ENCODE measurements at places on chromosomes 5 and 9.

GRCh38 chr9:120396418-120396817, 183.5 kb downstream of the CDK5RAP2 start:
- no peak for DNase-seq

- no peak for DNase-seq
Observed at GRCh38 chr9:27535701-27536118, 6.1 kb upstream of the MOB3B start.

GRCh38 chr9:80382211-80382891, 810.6 kb downstream of the TLE4 start:
- no peak for DNase-seq

DNA sequence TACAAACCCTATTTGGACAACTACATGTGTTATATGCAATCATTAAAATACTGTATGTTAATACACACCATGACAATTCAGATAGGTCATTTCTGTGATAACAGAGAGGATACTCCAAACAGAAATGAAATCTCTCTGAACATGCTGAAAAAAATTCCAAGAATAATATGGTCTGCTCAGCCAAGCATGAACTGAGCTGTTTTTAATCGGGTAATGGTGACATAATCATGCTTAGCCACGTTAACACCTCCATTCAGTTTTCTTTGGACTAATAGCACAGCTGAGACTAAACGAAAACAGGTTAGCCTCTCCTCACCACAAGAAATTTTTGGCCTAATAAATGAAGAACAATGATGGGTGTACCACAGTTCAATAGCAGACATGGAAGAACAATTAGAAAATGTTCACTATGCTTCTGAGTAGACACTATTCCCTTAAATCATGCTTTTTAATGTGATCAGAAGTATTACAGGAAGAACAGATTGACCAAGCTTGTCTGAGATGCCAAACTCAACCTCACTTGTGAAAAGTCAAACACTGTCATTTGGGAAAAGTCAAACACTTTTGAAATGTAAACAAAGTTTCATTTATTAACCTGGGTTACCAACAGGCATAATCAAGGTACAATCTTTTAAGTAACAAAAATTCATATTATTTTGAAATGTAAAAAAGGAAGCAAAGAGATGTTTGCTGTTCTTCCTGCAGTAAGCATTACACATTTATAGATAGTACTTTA, 19.4 kb downstream of the RAB14 start:
- DNase-seq: no peak

GRCh38 chr9:5764130-5764868, 68.6 kb downstream of the ERMP1 start:
- DNase-seq: no peak

GRCh38 chr9:134632329-134632728, 9.3 kb upstream of the COL5A1 start:
- DNase-seq: no peak

- no peak for DNase-seq
Observed at GRCh38 chr5:181221792-181222629, 1.1 kb upstream of the TRIM41 start.

DNA sequence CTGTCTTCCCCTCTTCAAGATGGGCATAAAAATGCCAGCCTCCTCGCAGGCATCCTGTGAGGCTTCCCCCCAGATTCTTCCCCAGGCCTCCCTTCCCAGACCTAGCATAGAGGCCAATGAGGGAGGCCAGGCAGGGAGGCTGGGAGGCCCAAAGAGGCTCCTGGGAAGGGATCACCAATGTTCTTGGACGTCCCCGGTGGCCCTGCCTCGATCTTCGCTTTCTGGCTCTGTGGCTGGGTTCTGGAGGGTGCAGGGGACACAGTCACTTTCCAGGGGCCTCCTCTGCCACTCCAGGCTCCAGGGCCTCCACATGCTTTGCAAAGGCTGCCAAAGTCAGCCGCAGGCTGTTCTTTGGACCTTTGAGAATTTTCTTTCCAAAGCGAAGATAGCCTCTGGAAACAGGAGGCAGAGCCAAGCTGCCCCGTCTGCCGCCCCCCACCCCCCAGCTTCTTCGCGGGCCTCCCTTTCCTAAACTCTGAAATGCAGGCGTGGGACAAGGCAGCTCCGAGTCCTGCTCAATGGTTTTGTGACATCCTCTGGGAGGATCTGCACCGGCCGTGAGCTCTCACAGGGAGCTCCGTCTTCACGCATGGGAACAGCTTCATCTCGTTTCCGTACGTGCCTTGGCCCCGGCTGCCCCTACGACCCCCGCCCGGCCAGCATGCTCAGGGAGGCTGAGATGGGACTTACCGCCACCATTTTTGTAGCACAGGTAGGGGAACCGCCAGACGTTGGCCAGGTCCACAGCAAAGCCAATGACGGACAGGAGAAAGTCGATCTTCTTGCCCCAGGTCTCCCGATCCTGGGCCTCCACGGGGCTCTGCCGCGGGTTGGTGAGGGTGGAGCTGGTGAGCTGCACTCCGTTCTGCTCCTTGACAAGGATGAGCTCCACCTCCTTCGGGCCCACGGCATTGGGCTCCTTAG, 2.8 kb downstream of the SLC6A3 start:
- no peak for DNase-seq

DNA sequence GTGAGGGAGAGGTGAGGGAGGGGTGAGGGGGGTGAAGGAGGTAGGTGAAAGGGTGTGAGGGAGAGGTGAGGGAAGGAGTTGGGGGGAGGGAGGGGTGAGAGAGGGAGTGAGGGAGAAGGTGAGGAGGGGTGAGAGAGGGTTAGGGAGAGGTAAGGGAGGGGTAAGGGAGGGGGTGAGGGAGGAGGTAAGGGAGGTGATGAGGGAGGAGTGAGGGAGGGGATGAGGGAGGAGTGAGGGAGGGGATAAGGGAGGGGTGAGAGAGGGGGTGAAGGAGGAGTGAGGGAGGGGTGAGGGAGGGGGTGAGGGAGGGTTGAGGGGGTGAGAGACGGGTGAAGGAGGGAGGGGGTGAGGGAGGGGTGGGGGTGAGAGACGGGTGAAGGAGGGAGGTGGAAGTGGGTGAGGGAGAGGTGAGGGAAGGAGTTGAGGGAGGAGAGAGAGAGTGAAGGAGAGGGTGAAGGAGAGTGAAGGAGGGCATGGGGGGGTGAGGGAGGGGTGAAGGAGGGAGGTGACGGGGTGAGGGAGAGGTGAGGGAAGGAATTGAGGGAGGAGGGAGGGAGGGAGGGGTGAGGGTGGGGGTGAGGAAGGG, 18.5 kb downstream of the NINJ1 start:
- no peak for DNase-seq

DNA sequence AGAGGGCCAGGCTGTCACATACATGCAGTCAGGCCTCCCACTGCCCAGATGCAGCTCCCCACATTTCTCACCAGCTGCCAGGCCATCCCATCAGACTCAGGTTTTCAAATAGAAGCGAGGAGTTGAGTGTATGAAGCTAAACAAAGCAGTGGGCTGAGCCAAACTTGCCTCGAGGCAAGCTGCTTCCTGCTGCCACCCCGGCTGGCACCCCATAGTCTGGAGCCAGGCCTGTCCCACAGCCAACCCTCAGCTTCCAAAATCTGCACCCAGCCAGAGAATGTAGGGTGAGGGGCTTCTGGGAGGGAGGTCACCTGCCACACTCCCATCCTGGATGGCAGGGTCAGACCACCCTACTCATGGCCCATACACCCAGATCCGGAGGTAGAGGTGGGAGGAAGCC, 22.3 kb upstream of the ALDH1B1 start:
- no peak for DNase-seq

- DNase-seq: no peak
Observed at GRCh38 chr5:149912226-149912871, 32.2 kb downstream of the PDE6A start.

DNA sequence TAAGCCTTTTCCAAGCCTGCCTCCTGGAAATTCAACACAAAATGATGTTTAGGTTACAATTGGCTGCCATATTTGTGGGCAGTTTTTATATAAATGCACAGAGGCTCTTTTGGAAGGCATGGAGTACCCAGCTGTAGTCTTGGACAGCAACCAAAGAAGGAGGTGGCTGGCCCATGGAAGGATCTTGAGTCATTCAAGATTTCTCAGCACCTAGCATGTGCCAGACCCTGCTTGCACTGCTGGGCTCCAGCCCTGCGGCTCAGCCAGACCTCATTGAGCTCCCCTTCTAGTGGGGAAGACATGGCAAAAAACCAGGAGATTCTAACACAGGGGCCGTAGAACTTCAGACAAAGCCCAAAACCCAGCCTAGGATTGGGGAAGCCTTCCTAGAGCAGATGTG, 22.1 kb downstream of the JADE2 start:
- no peak for DNase-seq

- no peak for DNase-seq
Observed at GRCh38 chr9:126624912-126625311, 11.2 kb downstream of the LMX1B start.

DNA sequence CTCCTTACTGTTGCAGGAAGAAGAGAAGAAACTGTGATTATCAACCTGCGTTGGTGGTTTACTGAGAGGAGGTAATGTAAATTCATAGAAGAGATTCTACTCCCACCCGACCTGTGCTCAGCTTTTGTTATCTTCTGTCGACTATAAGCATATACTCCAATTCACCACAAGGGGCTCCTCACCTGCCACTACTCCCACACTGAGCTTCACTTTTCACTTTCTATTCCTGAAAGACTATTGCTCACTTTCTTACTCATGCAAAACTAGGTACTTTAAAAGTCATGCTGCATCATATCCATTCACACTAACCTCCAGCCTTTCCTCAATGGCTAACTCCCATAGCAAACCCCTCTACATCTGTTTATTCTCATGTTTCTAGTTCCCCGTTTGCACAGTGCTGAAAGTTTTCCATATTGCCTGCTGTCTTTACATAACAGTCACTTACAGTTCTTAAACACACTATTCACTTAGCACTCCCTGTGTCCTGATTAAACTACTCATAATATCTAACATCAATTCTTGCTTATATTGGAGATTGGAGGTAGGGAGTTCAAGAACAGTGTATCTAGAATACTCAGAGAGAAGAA, 1062.6 kb downstream of the NR2F1-AS1 start:
- no peak for DNase-seq

- DNase-seq: no peak
Observed at GRCh38 chr5:143613329-143613728, 198.6 kb upstream of the HMHB1 start.

GRCh38 chr5:149019679-149020078, 43.2 kb downstream of the SH3TC2 start:
- no peak for DNase-seq

GRCh38 chr9:22279636-22280035, 167.0 kb upstream of the DMRTA1 start:
- no peak for DNase-seq

- DNase-seq: no peak
Observed at GRCh38 chr5:174223355-174223754, 177.8 kb downstream of the NSG2 start.

GRCh38 chr9:5896863-5897262, 6.2 kb downstream of the MLANA start:
- no peak for DNase-seq

DNA sequence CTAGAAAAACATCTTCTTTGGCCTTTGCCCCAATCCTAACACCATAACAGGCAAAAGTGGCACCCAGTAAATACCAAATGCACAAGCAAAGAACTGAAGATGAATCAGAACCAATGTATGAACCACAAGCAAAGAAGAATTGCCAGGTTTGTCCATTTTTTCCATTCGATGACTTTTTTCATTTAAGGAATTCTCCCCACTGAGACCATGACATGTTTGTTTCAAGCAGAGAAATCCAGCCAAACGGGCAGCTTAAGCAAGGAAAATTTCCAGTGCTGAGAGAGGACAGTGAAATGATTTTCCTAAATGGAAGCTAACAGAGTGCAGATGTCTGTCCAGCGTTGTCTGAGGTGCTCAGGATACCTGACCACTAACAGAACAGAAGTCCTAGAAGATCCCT, 203.7 kb downstream of the ADAMTS12 start:
- DNase-seq: no peak

DNA sequence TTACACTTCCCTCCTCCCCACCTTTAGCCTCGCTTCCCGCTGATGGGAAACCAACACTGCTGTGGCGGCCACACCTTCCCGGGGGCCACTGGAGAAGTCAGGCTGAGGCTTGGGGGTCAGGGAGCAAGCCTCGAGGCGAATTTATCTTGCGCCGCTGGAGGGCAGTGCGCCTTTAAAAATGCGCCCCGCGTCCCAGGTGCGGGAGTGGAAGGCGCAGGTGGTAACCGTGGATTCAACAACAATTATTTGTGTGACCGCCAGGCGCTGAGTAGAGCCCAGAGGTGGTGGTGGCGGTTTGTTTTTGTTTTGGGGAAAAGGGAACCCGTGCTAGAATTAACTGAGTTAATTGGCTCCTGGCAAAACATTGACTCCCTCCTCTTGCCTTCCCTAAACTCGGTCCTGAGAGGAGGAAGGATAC, 1.1 kb downstream of the CFAP77 start:
- DNase-seq: peak; percentile 86

- no peak for DNase-seq
Observed at GRCh38 chr5:163269624-163270023, 167.8 kb upstream of the CCNG1 start.

DNA sequence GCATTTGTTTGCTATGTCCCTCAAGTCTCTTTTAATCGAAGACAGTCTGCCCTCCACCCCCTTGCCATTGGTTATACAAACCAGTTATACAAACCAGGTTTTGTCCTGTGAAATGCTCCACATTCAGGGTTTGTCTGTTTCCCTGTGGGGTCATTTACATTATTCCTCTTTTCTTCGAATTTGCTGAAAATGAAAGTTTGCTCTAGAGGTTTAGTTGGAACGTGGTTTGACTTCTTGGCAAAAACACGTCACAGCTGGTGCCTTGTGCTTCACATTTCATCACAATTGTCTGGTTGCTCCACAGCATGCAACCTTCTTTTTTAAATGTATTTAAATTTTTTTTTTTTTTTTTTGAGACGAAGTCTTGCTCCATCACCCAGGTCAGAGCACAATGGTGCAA, 4.2 kb upstream of the HAVCR2 start:
- no peak for DNase-seq

GRCh38 chr5:115553082-115553481, 8.5 kb upstream of the FEM1C start:
- DNase-seq: no peak

DNA sequence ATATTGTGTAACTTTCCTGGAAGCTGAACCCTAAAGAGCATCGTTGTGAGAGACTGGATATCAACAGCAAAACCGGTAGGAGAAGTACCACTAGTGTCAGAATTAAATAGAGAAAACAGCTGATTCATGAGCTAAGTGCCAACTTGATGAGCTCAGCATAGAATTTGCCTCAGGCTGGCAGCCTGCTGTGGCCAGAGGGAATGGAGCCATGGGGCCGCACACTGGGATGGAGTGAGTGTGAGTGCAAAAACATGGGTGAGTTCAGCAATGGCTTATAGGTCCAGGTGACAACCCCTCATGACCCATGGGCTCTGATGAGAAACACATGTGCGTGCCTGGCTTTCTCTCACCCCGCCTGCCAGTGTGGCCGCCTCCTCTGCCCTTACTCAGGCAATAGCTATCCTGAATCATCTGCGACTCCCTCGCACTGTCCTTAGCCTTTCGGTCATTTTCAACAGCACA, 25.4 kb downstream of the ADAMTS16 start:
- DNase-seq: no peak

DNA sequence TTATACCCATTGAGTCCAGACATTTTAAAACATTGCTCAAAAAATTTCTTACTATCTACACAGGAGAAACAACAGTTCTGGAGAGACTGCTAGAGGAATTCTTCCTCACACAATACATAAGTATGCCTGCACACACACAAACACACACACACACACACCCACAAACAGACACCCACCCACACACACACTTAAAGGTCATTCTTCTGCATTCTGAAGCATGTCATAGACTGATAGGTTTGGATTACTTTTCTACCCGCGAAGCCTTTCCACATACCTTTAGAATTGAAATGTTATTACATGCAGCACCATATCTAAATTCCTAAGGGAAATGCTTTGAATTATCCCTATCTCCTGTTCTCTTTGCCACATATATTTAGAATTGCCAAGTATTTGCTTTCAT, 80.2 kb downstream of the FAM174A start:
- DNase-seq: no peak

Measured in NCI-H2107 (cell line).